ENCODE measurements at places on chromosomes 11 and 22.

DNA sequence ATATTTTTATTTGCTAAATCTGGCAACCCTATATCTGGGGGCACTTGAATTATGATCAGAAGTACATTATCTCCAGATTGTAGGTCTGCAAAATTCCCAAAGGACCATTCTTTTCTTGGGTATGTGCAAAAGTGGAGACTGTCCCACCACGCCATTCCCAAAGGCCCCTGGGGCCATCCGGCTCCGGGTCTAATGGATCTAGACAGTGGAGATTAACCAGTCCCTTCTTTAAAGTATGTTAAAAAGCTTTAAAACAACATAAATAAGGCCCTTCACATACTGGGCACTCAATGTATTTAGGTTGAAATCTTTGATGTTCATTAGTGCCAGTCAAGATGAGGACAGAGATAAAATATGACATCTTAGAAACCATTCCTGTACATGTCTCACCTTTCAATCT is 124.1 kb downstream of the MAML2 start:
- DNase-seq, result no peak

GRCh38 chr11:27718863-27719545 is 18.7 kb upstream of the BDNF start:
- DNase-seq, result no peak

GRCh38 chr11:115081972-115082371 is 403.6 kb downstream of the NXPE2 start:
- no peak for DNase-seq

DNA sequence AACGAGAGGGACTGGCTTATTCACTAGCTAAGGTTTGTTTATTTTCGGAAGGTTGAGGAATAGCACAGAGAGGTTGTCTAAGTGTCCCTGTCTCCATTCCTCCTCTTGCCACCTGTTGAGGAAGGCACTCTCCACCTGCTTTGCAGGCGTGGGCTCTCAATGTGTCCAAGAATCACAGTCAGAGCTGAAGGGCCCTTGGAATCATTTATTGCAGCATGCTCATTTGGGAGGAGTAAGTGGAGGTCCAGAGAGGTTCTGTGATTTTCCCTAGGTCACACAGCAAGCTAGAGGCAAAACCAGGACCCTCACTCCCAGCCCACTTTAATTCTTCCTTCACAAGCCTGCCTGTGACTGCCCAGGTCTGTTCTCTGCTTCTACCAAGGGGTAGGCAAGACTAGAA is 21.3 kb downstream of the ZBTB16 start:
- no peak for DNase-seq

GRCh38 chr11:44417731-44418455 is 108.0 kb upstream of the ALX4 start:
- no peak for DNase-seq

Data from caudate nucleus (tissue), 63 donors.